ENCODE measurements at places on chromosomes 2 and 18.
A peak's percentile ranks its signal among the peaks of the same experiment; 100 is the strongest.

- no peak for DNase-seq
Measured at GRCh38 chr18:57431002-57431382, 4.2 kb upstream of the ONECUT2 start.

GRCh38 chr18:48541026-48541746 lies 2.4 kb downstream of the CTIF start:
- peak; percentile 76 for DNase-seq

DNA sequence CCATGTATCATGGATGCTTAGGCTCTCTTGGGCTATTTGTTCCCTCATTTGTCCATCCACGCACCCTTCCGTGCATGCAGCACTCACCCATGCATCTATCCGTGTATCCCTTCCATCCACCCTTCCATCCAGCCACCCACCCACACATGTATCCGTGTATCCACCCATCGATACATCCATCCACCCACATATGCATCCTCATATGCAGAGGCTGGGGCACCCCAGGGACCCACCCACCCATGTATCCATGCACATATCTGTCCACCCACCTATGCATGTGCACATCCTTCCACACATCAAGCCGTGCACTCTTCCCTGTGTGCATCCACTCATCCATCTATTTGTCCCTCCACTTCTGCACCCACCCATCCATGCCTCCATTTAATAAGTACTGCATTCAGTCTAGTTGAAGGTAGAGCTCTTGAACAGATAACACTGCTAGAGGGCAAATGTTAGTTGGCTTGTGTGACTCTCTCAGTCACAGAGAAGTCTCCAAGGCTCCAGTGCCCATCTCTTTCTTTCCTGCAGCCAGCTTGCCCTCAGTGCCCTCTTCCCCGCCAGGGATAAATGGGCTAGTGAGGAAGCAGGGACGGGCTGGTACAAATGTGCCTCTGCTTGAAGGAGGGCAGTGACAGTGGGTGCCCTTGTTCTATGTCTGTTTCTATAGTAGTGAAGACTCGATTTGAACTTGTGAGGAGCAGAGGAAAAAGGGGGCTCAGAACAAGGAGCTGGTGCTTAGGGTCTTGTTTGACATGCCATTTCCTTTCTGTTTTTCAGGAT lies 61.5 kb downstream of the EMILIN2 start:
- no peak for DNase-seq

DNA sequence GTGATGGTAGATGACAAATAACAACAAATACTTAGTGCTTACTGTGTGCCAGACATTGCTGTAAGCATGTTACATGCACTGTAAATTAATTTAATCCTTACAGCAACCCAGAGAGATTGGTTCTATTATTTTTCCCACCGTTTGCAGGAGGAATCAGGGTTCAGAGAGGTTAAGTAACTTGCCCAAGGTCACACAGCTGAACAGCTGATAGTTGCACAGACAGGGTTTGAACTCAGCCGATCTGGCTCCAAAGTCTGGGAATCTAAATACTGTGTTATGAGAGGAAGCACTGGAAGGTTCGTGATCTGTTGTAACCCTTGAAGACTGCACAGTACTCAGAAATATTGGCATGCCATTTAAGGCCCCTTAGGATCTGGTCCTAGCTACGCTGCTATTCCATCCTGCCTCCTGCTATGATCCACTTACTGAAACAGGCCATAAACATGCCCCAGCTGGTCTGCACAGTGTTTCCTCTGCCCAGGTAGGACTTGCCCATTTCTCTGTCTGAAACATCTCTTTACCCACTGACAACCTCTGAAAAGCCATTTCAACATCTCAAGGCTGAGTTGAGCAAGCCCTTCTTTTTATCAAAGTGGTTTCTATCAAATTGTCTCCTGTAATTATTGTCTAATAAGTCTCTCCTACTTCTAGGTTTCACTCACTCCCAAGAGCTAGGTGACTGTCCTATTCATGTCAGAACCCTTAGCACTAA lies 40.4 kb upstream of the MRPL33 start:
- no peak for DNase-seq

GRCh38 chr2:216740557-216741222 lies 45.3 kb upstream of the IGFBP5 start:
- DNase-seq, result no peak

GRCh38 chr2:41182961-41183360 lies 731.1 kb upstream of the SLC8A1 start:
- no peak for DNase-seq

- DNase-seq, result no peak
Measured at GRCh38 chr2:43123981-43124686, 102.3 kb downstream of the ZFP36L2 start.

- no peak for DNase-seq
Measured at GRCh38 chr2:88845772-88846661, 154.5 kb downstream of the RPIA start.

DNA sequence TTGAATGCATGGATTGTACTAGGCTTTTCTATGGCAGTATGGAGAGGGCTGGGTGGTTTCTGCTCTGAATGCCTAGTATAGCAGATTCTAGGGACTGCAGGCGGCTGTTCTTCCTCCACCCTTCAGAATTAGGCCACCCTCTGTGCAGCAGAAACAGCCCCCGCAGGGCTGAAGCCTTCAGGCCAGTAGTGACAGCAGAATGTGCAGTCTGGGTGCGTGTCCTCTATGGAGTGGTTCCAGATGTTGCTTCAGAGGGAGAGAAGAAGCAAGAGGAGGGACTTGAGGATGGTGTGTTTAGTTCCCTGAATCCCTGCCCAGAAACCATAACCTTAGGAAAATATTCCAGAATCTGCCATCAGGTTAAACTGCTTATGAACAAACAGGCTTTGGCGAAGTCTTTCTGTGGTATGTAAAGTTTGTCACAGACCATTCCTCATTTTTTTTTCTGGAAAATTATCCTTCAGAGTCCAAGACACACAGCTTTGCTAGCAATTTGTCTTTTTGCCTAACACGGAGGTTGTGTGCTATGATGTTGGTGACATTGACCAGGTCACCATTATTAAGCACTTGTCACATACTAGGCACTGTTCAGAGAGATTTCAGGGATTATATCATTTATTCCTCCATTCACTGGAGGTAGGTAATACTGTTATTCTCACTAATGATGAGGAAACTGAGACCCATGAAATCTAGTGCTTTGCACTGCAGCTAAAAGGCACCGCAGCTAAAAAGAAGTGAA lies 21.1 kb downstream of the CASP10 start:
- DNase-seq, result peak; percentile 43

- DNase-seq, result no peak
Measured at GRCh38 chr2:232104076-232104646, 142.6 kb downstream of the DIS3L2 start.

DNA sequence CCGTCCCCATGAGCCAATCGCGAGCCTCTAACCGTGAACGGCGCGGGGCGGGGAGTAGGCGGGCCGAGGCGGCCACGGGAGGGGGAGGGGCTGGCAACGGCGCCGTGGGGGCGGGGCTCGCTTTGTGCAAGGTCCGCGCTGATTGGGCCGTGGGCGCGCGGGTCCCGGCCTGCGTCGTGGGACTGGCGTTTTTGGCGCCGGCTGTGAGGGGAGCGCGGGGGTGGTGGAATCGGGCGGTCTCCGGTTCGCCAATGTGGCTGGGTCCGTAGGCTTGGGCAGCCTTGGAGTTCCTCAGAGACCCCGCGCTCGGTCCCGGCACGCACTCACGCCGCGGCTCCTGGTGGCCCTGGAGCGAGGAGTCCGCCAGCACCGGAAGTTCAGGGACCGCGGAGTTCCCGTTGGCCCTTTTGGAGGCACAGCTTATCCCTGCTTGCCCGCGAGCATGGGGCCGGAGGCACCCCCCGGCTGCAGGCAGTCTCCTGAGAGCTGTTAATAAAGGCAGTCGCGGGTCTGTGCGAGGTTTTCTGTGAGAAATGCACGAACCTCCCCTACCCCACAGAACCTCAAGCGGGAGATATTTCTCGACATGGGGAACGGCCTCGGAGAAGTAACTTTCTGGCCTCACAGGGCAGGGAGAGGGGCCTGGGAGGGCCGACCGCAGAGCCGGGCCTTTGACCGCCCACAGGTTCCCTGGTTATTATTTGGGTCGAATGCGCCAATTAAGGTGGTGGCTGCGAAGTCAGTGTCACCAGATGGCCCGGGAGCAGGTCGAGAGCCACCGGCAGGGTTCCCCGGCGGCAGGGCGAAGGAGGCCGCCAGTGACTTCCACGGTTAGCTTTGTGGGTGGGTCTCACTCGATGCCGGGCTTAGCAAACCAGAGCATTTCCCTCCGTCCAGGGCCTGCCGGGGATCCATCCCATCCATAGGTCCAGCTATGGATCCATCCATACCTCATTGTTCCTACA lies 574 bp upstream of the NCL start:
- peak; percentile 98 for DNase-seq

All from SK-N-SH (cell line).